Left renal pelvis (tissue), 4 donors: ENCODE measurements at places on chromosomes 2 and 18. TPM values are rescaled to one million over a fixed set of nuclear protein-coding genes. Genes with fewer than 3 reads are reported as not detected.

DNA sequence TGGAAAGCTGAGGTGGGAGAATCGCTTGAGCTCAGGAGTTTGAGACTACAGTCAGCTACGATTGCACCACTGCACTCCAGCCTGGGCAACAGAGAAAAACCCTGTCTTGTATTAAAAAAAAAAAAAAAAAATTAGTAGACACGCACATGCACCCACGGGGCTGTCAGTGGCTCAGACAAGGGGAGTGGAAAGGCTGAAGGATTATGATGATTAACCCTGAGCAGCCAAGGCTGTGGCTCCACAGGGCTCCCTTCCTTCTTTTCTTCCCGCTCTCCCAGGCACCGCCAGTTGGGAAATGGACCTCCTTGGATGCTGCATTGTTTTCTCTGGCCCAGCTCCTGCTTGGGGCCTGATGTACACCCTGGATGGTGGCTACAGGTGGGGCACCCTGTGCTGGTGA lies 49.0 kb upstream of the RAB6C start:
- DNase-seq: no peak

DNA sequence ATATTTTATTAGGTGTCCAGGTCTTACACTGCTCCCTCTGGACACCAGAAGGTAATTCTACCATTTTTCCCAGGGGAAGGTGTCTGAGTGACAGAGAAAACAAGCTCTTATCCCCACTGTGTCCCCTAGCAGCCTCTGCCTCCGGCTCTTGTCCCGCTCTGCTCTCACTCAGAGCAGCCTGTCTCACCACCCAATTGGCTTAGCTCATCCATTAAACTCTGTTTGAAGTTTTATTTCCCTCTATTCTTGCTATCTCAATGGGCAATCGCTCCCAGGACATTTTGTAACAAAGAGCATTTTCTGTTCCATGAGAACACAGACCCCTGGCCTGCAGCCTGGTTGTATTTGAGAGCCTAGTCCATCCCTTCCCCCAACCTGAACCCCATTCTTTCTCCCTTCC lies 90.6 kb upstream of the LDAH start:
- no peak for DNase-seq

MSH6 gene
- polyA plus RNA-seq: 93.9 TPM

DCDC2C gene
- polyA plus RNA-seq: 1.3 TPM

DNA sequence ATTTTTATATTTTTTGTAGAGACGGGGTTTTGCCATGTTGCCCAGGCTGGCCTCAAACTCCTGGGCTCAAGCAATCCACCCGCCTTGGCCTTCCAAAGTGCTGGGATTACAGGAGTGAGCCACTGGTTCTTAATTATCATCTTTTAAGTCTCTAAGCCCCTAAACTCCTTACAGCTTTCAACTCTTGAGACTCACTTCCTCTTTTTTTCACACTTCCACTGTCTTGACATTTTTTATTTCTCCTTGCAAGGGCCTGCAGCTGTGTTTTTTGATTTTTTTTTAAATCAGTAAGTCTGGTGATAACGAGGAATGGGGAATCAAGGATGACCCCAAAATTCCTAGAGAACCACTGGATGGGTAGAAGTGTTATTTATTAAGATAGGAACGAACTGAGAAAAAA lies 8.6 kb upstream of the ABCB11 start:
- no peak for DNase-seq

DNA sequence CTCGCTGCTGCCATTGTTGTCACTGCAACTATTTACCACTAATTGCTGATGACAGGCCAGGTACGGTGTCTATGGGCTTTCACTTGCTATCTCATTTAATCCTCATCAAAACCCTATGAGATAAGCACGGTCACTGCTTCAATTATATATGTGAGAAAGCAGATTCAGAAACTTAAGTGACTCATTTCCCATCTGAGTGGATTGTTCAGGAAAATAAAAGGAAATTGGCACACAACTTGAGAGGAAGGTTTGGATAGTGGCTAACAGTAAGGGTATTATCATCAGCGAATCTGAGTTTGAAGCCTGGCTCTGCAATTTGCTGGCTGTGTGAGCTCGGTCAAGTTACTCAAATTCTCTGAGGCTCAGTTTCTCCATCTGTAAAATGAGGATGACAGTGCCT lies 196.0 kb downstream of the KCNS3 start:
- DNase-seq: no peak

RAB6D gene
- 1.6 TPM for polyA plus RNA-seq

DNA sequence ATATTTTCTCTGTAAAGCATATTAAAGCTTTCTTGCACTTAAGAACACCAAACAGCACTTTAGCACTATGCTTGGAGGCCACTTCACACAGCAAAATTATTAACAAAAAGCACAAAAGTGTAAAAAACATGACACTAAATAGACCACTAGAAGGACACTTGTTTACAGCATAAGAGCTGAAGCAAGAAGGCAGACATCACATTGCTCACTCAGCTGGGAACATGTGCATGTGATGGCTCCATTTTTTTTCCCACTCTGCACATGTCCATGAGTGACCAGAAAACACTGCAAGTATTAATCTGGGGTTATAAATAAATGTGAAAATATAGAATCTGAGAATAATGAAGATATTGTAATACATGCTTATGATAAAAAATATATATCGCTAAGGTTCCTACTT lies 103.1 kb upstream of the MAPRE2 start:
- no peak for DNase-seq

- DNase-seq: no peak
Observed at GRCh38 chr2:144377914-144378313, 142.0 kb downstream of the ZEB2 start.

FLACC1 gene
- 2.3 TPM for polyA plus RNA-seq

RAB31 gene
- polyA plus RNA-seq: 39.1 TPM

PLCL1 gene
- polyA plus RNA-seq: 17.5 TPM

DNA sequence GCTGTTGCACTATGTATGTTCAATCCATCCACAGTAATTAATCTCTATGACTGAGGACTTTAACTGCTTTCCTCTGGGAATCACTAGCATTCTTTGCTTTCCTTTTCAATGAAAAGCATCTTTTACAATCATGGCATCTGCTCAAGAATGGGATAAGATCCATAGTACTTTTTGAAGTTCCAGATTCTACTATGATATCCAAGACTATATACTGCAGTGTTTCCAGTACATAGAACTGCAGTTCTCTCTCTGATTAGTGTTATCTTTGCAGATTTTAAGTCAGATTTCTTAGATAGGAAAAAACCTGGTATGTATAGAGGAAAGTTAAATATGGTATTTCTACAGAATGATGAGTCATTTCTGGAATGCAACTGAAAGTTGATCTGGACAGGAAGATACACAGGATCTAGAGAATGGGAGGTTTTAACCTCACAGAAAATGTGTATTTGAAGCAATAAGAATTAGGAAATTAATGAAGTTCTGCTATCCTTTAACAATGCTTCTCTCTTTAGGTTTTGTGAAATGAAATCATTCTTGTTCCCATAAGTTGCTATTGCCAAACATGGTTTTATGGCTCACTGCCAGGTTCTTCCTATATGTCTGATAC lies 670.7 kb downstream of the ERBB4 start:
- DNase-seq: no peak

MEIS1 gene
- polyA plus RNA-seq: 119 TPM

DNA sequence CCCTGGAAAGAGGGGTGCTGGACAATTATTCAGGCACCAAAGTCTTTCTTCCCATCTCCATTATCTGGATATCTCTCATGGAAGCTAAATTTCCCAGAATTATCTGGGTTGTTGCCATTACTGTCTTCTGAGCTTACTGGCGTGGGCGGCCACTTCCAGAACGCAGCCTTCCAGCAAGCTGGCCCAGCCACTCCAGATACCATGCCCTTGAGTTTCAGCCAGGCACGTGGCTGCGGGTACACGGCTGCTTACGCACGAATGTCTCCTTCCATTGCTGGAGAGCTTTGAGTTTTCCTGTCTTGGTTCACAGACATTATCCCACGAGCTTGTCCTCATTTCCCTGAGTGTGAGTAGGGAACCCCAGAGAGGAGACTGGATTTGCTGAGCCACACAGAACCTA lies 32.7 kb downstream of the CELF4 start:
- DNase-seq: no peak

GRCh38 chr18:55539240-55539639 lies 48.8 kb downstream of the TCF4 start:
- no peak for DNase-seq

INPP5D gene
- 7.8 TPM for polyA plus RNA-seq

GRCh38 chr2:128308889-128309279 lies 9.8 kb downstream of the HS6ST1 start:
- no peak for DNase-seq

DNA sequence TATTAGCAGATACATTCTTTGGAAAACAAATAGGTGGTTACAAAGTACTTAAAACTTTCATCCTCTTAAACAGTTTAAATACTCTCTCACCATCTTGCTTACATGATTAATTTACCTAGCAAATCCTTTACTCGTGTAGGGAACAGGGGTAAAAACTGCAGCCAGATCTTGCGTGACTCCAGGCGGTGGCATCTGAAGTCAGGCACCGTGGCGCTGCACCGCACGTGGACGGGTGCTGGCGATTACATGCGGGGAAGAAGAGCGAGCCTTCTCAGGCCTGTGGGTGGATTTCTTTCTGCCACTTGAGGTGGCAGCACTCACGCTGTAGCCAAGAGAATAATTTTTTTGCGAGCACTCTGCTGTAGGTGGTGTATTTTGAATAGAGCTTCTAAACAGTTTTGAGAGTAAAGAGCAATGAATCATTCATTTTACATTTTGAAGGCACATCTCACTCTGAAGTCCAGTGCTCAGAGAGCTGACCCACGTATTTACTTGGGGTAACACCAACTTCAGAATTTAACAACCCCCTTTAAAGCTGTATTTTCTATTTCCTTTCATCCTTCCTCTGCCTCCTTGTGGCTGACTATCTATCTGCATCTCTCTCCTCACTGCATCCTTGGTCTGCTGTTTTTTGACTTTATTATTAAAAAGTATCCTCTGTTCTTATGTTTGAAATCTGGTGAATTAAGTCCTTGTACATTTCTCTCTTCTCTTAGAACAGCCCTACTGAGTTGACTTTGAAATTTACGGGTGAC lies 68.9 kb downstream of the EPAS1 start:
- DNase-seq: no peak

GRCh38 chr2:170723446-170723958 lies 8.4 kb downstream of the SP5 start:
- DNase-seq: no peak

FBLN7 gene
- 12.2 TPM for polyA plus RNA-seq

DNA sequence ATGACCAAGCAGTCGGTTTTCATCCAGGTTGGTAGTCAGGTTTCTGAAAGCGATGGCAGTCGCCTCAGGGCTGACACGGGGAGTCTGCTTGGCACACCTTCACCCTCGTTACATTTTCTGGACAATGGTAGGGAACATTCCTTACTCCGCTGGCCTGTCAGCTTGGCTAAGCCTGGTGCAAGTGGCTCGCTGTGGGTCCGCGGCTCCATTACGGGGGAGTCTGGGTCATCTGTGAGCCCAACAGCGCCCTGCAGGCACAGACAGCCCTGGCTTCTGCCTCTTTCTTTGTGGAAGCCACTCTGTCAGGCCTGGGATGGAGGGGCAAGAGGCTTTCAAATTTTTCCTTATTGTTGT lies 95.6 kb downstream of the HDAC4 start:
- no peak for DNase-seq

DNA sequence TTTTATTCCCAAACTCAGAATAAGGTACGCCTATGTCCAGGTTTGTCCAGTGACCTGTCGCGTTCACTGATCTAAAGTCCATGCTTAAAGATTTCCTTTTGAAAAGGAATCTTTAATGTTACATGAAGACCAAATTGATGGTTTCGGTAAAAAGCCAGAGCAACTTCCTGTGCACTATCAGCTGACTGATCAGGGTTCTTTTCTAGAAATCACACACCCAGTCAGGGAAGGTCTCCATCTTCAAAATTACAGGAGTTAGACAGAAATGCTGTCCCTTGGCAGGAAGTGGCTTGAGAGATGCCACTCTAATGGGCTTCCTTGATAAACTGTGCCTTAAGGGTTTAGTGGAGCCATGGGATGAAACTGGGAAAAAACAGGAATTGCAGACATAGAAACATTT lies 14.7 kb upstream of the ARHGAP25 start:
- no peak for DNase-seq

DNA sequence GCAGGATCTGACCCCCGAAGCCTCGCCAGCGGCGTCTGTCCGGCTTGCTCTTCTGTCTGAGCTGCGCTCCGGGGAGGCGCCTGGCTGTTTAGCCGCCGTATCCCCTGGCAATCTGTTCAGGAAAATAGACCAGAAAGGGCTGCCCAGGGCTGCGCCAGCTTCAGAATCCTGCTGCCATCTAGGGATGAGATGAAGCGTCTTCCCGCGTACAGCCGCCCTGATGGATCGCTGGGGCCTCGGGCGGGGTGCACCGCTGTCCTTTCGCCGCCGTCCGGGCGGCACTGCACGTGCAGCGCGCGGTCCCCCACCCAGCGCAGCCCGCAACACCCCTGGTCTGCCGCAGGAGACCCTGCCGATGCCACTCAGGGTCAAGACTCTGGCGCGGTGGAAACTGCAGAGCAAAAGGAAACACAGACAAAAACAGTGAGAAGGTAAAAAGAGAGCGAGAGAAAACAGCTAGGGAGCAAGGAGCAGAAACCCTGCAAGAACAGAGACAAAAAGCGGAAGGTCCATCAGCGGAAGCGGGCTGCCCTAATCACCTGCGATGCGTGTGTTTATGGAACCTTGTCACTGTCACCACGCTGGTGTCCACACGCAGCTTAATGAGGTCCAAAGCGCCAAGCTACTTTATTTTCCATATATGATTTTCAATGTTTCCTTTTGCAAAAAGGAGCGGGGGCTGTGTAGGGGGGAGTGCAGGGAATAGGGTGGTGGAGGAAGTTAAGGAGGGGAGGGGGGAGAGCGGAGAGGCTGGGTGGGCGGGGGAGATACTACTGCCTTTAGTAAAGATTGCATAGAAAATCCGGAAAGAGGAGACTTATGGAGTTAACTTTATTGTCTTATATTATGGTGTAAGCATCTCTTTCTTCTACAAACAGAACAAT lies 2113.3 kb upstream of the PIK3C3 start:
- DNase-seq: peak; percentile 52

- DNase-seq: no peak
Observed at GRCh38 chr2:98297817-98298682, 48.2 kb upstream of the CNGA3 start.

GLI2 gene
- 34.8 TPM for polyA plus RNA-seq

DES gene
- polyA plus RNA-seq: 5.5 TPM

DNA sequence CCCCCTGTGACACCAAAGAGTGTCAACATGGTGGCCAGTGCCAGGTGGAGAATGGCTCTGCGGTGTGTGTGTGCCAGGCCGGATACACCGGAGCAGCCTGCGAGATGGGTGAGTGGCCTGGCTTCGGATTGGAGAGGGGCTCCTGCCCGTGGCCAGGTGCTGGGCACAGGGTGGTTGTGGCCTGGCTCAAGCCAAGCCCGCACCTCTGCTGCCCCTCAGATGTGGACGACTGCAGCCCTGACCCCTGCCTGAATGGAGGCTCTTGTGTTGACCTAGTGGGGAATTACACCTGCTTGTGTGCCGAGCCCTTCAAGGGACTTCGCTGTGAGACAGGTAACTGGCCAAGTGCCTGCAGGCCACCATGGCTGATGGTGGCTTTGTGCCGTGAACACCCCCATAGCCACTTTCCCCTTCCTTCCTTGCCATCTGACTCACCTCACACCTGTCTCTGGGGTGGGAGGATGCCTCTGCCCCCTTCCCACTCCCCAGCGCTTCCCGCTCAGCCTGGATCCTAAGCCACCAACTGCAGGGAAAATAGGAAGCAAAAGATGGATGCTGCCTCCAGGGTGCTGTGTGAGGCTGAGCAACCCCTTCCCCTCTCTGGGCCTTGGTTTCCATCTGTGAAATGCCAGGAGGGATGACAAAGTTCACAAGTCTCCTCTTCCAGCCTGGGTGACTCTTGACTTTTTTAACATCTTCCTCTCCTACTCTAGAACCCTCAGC lies 41.8 kb downstream of the SNED1 start:
- no peak for DNase-seq
